ENCODE measurements at places on chromosomes 5 and 9.

GRCh38 chr5:172573120-172573882 lies 67.8 kb upstream of the NEURL1B start:
- no peak for DNase-seq

- no peak for DNase-seq
These were observed 77.0 kb upstream of the SMIM32 start for GRCh38 chr5:136269973-136270372.

DNA sequence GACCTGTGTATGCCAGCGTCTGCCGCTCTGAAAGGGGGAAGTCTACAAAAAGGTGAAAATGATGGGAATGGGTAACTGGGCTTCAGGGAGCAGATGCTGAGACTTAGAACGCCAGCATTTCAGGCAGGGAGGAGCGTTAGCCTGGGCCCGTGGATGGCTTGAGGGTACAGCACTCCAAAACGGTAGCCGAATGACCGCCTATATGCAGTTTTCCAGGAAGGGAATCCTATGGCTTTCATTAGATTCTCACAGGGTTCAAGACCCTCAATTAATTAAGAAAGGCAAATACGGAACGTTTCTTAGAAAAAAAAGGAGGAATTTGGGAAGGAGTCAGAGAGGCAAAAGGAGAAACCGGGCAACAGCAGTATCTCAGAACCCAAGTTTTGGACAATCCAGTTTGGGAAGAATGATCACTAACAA lies 639 bp downstream of the AMACR start:
- DNase-seq: no peak

- DNase-seq: no peak
These were observed 19.7 kb upstream of the PHYKPL start for GRCh38 chr5:178252258-178252657.

- no peak for DNase-seq
These were observed 171.3 kb downstream of the RGS3 start for GRCh38 chr9:113634596-113635515.

DNA sequence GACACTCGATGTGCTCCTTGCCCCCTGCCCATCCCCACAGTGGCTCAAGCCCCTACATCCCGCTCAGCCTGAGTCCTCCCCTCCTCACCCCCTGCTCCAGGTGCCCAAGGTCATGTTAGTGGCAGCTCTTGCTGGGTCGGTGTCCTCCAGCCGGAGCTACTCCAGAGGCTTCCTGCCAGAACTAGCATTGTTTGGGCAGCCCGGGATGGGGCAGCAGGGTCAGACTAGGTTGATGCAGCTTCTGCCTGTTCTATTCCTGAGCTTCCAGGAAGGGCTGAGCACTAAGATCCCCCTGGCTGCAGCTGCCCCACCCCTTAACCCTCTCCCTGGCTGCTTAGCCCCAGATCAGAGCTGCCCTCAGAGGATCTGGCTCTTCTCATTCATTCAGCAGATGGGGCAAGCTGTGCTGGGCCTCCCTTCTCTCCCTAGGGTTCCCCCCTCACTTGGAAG lies 671 bp downstream of the RGS14 start:
- no peak for DNase-seq

- peak; percentile 52 for DNase-seq
These were observed 24.8 kb downstream of the CCNJL start for GRCh38 chr5:160287378-160288051.

DNA sequence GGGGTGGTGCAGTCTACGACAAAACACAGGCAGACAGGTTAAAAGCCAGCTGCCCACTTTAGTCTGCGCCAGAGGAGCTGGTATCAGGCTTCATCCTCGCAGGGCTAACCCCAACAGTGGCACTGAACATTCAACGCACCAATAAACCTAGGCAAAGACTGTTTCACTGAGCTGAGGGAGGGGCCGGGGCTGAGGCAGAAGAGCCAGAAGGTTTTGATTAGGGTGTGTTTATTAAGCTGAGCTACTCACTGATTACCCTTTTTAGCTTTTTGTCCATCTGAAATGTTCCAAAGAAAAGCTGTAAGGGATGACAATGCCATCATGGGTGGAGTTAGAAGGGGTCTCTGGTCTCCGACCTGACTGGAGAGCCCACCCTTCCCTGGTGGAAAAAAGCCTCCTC lies 1.4 kb downstream of the ZMYND19 start:
- no peak for DNase-seq

- no peak for DNase-seq
These were observed 124.1 kb downstream of the MVB12B start for GRCh38 chr9:126450668-126451205.

DNA sequence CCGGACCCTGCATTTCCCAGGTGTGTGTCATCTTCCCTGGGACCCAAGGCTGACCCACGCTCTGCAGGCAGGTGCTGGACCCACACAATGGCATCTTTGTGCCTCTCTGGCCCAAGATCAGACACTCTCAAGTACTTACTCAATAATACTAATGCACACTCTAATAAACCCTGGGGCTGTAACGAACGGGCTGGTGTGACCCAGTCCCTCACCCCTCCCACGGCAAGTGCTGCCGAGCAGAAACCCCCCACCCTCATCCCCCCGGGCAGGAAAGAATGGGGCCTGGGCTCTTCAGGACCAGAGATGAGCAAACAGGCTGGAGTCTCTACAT lies 1.1 kb upstream of the OBP2B start:
- DNase-seq: peak; percentile 91

DNA sequence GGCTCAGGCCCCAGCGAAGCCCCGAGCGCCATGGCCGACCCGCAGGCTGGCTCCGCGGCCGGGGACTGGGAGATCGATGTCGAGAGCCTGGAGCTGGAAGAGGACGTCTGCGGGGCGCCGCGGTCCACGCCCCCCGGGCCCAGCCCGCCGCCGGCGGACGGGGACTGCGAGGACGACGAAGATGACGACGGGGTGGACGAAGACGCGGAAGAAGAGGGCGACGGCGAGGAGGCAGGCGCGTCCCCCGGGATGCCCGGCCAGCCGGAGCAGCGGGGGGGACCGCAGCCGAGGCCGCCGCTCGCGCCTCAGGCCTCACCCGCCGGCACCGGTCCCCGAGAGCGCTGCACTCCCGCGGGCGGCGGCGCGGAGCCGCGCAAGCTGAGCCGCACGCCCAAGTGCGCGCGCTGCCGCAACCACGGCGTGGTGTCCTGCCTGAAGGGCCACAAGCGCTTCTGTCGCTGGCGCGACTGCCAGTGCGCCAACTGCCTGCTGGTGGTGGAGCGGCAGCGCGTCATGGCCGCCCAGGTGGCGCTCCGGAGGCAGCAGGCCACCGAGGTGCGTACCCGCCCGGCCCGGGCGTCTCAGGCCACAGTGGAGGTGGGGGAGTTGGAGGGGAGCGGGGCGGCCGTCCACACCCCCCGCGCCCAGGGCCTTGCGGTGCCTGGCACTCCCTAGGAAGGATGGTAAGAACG lies 1.6 kb downstream of the DMRT2 start:
- DNase-seq: no peak

DNA sequence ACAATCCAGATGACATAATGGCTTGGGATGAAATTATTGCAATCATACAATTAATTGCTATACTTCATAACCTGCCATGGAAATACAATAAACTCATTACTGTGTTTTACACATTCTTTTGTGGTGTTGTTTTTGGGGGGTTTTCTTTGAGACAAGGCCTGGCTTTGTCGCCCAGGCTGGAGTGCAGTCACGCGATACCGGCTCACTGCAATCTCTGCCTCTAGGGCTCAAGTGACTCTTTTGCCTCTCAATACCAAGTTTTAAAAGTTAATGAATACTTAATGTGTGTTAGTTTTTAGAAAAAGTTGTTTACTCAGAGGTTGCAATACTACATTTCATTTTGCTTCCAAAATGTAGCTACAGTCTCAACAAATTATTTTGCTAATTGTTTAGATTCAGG lies 598.4 kb downstream of the CHSY3 start:
- DNase-seq: no peak

DNA sequence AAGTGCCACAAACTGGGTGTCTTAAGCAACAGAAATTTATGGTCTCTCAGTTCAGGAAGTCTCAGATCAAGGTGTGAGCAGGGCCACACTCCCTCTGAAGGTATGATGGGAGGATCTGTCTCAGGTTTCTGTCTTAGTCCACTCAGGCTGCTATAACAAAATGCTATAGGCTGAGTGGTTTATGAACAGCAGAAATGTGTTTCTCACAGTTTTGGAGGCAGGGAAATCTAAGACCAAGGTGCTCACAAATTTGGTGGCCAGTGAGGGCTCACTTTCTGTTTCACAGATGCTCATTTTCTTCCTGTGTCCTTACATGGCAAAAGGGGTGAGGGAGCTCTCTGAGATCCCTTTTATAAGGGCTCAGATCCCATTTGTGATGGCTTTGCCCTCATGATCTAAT lies 281.4 kb downstream of the CWC27 start:
- DNase-seq: no peak

DNA sequence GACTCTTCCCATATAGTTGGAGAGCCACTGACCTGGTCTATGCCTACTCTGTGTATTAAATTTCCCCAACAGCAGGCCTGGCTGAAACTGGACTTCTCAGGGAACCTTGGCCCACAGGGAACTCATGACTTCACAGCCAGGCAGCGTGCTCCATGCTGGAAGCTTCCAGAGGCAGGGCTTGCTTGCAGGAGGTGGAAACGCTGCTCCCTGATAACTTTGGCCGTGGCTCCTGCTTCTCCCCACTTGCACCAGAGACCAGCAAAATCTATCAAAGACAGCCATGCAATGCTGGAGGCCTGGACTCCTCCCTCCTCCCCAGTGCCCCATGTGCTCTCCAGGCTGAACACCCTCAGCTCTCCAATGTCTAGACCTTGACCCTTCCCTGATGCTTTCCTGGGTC lies 137.1 kb downstream of the GABBR2 start:
- DNase-seq: no peak

- no peak for DNase-seq
These were observed 383.0 kb downstream of the EBF1 start for GRCh38 chr5:158716668-158717067.

GRCh38 chr9:123372766-123373446 lies 16.9 kb downstream of the CRB2 start:
- DNase-seq: no peak

GRCh38 chr9:136233411-136233810 lies 12.2 kb downstream of the QSOX2 start:
- no peak for DNase-seq

GRCh38 chr9:16708656-16709435 lies 161.6 kb downstream of the BNC2 start:
- DNase-seq: no peak

GRCh38 chr9:133103183-133103986 lies 17.7 kb downstream of the RALGDS start:
- no peak for DNase-seq

GRCh38 chr5:63794296-63794695 lies 167.9 kb downstream of the HTR1A start:
- no peak for DNase-seq

DNA sequence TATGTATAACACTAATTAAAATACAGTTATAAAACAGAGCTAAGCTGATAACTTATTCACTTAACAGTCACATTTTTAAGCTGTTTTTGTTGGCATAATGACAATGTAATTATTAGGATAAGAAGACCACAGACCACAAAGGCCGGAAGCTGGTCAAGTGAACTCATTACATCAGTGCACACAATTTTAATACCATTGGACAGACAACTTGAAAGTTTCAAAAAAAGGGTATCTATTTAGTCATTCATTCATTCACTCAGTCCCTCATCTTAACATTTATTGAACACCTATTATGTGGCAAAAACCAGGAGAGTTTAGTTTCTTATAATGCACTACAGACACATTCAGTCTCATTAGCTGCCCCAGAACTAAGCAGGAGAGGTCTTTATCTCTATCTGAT lies 11.6 kb downstream of the ERP44 start:
- DNase-seq: no peak

GRCh38 chr5:178293400-178293799 lies 60.8 kb upstream of the PHYKPL start:
- no peak for DNase-seq

GRCh38 chr5:119200795-119201194 lies 129.9 kb downstream of the DMXL1 start:
- no peak for DNase-seq

DNA sequence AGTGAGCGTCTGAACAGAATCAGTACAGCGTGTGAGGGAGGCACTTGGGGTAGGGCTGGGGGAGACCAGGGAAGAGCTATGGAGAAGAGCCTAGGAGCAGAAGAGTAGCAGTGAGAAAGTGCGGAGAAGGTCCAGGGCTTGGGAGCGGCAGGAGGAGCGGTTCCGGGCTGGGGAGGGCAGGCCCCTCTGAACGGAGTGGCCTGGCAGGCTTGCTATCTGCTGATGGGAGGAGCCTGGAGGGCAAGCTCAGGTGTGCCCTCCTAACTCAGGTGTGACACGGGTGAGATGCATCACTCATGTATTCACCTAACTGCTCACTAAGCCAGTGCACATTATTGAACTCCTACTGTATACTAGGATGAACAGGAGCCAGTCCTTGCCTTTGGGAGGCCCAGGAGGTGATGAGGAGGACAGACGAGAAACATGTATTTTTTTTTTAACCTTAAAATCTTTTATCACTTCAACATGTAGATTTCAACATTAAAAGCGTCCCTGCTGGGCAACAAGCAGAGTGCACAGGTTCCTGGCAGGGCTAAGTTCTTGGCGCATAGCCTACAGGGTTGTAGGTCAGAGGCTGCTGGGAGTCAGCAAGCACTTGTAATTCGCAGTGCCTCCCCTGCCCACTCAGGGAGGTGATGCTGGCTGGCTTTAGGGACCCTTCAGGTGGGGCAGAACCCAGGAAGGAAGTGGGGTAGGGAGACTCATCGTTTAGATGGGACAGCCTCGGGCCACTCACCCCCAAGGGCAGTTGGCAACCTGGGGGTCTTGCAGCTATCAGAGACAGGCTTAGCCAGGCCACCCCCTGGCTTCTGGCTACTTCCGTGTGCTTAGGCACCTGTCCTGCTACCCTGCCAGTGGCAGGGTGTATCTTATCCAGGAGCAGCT lies 55.5 kb downstream of the TMOD1 start:
- DNase-seq: no peak

DNA sequence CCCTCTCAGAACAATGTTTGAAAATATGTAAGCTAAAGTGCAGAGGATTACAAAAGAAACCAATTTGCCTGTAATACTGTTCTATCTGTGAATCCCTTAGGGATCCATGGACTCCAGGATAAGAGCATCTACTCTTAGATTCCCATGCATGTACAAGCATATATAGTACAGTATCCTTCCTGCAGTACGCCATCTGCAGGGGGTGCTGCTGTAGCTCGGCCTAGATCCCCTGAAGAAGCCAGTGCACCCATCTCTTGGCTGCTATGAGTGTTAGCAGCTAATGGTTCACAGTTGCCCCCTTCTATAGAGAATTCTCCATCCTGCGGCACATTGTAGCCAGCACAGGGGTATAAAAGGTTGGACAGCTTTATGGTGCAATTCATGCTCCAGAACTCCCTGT lies 61.8 kb upstream of the SLC30A5 start:
- no peak for DNase-seq

Data from breast epithelium (tissue), 4 donors.